ENCODE measurements at places on chromosomes 6 and 20.
A peak's percentile ranks its signal among the peaks of the same experiment; 100 is the strongest.

DNA sequence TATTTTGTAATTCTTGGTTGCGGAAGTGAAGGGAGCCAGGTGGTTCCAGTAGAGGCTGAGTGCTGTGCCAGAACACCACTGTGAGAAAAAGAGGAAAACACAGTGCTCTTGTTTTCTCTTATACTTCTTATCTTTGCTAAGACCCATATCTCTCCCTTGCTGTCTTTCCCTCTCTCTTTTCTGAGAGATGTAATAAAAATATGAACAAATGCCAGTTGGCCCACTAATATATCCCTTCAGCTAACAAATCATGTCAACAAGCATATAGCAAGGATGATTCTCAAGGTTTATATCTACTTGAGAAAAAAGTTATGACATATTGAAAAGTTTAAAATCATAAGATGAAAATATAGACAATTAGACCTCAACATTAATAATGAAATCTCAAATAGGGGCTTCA is 758.3 kb downstream of the HDGFL1 start:
- DNase-seq, result no peak

DNA sequence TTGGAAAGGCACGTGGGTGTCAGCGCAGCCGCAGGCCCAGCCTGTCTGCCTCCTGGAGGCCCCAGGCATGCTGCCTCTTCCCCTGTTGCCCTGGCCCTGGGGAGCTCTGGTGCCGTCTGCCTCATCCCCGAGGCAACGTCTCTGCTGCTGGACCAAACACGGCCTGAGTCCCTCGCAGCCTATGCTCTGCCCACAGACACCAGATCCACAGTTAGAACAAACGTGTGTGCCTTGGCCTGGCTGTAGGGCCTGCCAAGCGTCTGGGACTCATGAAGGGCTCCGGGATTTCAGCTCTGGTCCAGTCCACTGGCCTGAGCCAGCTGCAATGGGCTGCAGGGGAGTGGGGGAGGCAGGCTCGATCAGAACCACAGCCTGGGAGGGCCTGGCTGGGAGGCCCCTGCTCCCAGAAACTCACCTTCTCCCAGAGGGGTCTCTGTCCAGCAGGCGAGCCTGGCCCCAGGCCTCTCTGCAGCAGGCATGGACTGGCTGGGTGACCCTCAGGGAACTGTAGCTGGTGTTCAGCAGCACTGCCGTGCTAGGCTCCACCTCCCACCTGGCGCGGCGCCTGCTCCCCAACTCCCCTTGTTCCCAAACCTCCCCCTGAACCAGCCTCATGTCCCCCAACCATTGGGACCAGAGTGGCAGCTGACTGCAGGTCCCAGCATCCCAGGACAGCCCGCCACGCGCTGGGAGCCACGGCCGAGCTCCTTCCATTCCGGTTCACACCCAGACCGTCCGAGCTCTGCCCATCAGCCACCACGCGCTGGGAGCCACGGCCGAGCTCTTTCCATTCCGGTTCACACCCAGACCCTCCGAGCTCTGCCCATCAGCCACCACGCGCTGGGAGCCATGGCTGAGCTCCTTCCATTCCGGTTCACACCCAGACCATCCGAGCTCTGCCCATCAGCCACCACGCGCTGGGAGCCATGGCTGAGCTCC is 197.0 kb downstream of the DLL1 start:
- DNase-seq, result no peak

GRCh38 chr20:41939659-41940058 is 321.5 kb upstream of the CHD6 start:
- DNase-seq, result no peak

DNA sequence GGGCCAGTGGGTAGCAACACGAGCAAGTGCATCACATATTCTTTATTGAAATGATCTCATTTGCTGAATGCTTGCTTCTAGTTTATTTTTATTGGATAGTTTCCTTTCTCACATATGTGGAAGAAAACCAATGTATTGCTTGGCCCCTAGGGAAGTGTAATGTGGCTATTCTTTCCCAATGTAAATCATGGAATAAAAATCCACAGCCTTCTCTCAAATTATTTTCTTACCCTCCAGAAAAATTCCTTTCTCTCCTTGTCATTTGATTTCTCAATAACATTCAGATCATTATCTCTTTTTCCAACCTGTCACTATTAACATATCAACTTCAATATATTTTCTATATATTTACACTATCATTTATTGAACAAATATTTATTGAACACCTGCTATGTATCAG is 51.9 kb upstream of the PTPRK start:
- DNase-seq, result no peak

- DNase-seq, result no peak
These were observed 197.9 kb downstream of the PREX1 start for GRCh38 chr20:48629960-48630315.

- peak; percentile 23 for DNase-seq
These were observed 15.0 kb downstream of the CALHM6 start for GRCh38 chr6:116476002-116476678.

DNA sequence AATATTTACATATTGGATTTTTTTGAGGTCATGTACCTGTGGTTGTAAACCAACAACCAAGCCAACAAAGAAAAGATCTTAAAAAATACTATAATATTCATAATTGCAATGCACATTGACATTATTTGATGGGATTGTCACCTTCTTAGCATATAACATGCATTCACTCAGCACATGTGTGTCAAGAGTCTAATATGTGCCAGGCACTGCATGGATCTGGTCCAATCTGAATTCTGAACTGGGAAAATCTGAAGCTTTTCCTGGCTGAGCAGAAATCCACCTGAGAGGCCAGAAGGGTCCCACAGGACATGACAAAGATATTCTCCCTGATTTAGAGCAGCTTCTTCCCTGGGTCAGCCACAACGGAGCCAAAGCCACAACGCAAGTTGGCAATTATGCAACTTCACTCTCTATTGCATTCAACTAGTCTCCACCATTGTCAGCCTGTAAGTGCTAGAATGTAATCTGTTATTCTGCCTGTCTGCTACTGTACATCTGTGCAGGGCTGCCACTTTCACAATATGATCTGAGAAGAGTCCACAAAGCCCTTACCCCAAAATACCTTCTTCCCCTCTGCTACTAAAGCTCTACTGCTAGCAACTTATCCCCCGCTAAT is 17.0 kb upstream of the DDO start:
- no peak for DNase-seq

DNA sequence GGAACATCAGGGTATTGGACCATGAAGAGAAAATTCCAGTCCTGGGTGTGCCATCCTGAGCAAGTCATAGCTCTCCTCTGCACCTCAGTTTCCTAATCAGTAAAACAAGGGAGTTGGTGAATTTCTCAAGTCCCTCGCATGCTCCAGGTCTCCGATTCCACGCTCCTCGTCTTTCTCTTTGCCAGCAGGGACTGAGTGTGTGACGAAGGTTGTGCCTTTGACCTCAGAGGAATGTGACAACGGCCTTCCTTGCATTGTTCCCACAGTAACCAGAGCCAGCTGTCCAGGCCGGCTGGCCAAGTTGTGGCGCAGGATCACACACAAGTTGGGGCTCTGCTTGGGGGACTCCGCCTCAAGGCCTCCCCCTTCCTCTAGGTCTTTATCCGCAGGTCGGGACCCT is 217.3 kb downstream of the ATXN1 start:
- DNase-seq, result no peak

DNA sequence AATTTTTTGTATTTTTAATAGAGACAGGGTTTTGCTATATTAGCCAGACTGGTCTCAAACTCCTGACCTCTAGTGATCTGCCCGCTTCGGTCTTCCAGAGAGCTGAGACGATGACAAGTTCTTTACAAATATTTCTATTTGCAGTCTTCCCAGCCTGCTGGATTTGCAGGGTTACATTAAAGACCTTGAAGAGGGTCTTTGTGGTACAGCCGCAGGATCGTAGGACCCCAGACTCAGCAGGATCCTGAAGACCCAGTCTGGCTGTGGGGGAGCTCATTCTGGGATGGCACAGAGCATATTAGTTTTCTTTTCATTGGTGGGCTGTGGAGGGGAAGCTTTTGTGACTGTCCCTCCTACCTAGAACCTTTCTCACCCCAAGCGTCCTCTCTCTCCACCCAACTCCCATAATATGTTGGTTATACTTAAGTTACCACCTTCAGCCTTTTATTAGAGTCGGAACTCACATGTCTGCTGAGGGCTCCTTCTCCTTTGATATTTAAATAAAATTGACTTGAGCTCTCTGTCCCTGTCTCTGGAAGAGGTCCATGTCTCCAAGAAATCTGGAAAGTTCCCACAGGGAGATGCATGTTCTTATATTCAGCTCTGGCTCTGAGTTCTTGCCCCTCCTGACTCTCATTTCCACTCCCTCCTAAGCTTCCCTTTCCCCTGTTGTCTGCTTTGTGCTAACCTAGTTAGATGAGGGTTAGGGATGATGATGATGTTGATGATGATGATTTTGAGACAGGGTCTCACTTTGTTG is 72.0 kb downstream of the TIAM2 start:
- no peak for DNase-seq

GRCh38 chr6:154298297-154298696 is 58.3 kb downstream of the IPCEF1 start:
- DNase-seq, result no peak

- DNase-seq, result no peak
These were observed 2.3 kb downstream of the SUPT3H start for GRCh38 chr6:45375449-45375848.

GRCh38 chr6:39958947-39959346 is 24.7 kb upstream of the MOCS1 start:
- DNase-seq, result no peak

DNA sequence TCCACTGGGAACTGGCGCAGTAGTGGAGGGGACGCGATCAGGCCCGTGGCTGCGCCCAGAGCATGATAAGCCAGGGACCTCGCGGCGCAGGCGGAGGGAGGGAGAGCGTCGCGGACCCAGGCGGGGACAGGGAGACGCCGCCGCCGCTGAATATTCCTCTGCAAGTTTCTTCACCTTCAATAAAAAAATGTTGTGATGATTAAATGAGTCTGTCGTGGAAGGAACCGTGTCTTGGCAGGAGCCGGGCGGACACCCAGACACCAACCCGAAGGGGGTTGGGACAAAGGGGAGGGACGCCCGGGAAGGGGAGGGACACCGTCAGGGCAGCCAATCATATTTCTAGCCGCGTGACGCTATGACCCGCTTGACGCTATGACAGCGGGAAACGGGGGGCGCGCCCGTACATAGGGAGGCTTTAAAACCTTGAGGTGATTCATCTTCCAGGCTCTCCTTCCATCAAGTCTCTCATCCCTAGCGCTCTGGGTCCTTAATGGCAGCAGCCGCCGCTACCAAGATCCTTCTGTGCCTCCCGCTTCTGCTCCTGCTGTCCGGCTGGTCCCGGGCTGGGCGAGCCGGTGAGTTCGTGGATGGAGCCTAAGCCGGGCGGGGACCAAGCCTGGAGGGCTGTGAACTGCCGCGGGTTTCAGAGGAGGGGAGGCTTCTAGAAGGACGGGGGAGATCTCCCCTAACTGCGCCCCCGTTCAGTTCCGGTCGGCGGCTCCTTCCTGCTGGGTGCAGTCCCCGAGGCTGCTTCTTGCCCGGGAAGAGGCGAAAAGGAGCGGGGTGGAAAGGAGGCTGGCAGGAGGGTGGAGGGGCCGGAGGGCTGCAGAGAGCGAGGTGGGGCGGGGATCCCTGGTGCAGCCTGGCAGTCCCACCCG is at the start of gene ULBP2:
ULBP2 (plus strand) TSS at position 432 of the 878 bp plus-strand sequence; CDS start at position 491, 59 bp downstream.
- DNase-seq, result peak; percentile 87

GRCh38 chr6:111338843-111339242 is 144.2 kb downstream of the REV3L start:
- no peak for DNase-seq

DNA sequence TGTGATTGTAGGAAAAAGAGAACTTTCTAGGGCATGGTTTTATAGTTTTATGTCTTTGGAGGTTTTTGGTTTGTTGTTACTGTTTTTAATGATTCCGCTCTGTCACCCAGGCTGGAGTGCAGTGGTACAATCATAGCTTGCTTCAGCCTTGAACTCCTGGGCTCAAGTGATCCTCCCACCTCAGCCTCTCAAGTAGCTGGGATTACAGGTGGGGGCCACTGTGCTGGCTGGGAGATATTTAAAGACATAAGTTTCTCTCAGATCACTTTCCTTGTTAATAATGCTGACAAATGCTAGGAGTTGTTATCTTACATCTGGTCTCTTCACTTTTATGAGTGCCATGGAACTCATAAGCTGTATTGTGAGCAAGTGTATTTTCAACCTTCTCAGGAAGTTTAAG is 116.3 kb downstream of the SCAF8 start:
- DNase-seq, result no peak

GRCh38 chr6:91293395-91293794 is 706.5 kb upstream of the MAP3K7 start:
- DNase-seq, result no peak

GRCh38 chr6:97392735-97393134 is 109.7 kb upstream of the MMS22L start:
- DNase-seq, result no peak

DNA sequence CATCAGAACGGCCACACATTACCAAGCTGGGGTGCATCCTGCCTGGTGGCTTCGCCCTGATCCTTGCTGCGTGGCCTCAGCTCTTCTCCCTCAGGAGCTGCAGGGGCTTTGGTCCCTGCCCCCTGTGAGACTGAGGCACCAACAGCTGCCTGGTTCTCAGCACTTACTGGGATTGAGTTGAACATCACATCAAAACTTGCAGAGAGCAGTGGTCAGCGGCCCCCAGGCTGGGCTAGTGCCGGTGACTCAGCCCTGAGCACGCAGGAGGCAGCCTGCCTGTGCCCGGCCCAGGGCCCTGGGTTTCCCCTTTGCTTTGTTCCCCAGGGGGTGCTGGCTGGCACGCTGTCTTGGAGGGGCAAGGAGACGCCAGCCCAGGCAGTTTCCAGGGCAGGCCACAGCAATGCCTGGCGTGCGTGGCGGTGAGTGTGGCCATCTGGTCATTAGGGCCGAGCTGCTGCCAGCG is 63.3 kb downstream of the DLL1 start:
- DNase-seq, result no peak

- no peak for DNase-seq
These were observed 18.0 kb upstream of the BHLHE23 start for GRCh38 chr20:63024573-63025392.

- DNase-seq, result no peak
These were observed 118.9 kb upstream of the SMLR1 start for GRCh38 chr6:130708338-130708737.

DNA sequence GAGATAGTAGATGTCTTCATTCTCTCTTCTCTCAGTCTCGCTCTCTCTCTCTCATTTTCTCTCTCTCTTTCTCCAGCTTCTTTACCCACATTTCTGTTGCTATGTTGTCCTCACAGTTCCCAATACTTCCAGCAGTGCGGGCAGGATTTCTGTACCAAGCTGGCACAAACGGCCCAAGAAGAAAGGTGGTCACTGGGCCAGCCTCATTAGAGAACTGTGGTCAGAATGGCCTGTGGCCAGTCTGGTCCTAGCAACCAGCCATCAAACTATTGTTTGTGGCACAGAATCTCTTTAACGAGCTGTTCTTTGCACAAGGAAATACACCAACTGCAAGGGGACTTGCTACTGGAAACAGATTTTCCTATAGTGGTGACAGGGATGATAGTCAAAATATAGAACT is 81.3 kb downstream of the SEL1L2 start:
- DNase-seq, result no peak

GRCh38 chr6:128029826-128030225 is 129.0 kb upstream of the THEMIS start:
- no peak for DNase-seq

DNA sequence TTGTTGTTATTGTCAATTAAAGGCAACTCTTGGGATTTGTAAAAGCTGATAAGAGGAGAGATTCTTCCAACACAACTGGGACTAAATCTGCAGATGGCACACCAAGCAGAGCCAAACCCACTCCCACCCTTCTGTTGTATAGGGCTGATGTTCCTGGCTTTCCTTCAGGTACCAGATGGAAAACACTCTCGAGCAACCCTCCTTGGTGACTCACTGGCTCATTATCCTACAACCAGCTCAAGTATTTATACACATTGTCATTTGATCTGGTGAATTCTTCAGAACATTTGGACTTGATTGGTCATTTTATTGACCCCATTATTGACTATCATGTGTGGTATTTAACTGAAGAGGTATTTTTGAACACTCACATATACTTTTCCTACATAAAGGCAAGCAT is 190.3 kb upstream of the PCSK2 start:
- no peak for DNase-seq

Measured in stimulated activated naive CD4-positive, alpha-beta T cell (primary cell).